Adipose tissue (tissue), 3 donors: ENCODE measurements at places on chromosomes 6 and 20. TPM values are rescaled to one million over a fixed set of nuclear protein-coding genes. Genes with fewer than 3 reads are reported as not detected.

The CST2 gene
- not detected for polyA plus RNA-seq

The MOG gene
- polyA plus RNA-seq, result not detected

The ASF1A gene
- polyA plus RNA-seq, result 6.4 TPM

The MMP24 gene
- polyA plus RNA-seq, result 4.0 TPM

The C6orf52 gene
- polyA plus RNA-seq, result 0.65 TPM

The PTGIS gene
- 79.7 TPM for polyA plus RNA-seq

The ZHX3 gene
- polyA plus RNA-seq, result 25.0 TPM

The C4B gene
- polyA plus RNA-seq, result 93.8 TPM

The FBXO5 gene
- polyA plus RNA-seq, result 2.7 TPM

The MYH7B gene
- polyA plus RNA-seq, result 3.1 TPM

The CYP39A1 gene
- 1.7 TPM for polyA plus RNA-seq

The ENTPD6 gene
- polyA plus RNA-seq, result 47.8 TPM

The CST3 gene
- polyA plus RNA-seq, result 1,352 TPM

The RUNX2 gene
- polyA plus RNA-seq, result 0.13 TPM

The SNAP25 gene
- polyA plus RNA-seq, result 0.46 TPM

The ULBP1 gene
- polyA plus RNA-seq, result 0.22 TPM

The SLC2A10 gene
- polyA plus RNA-seq, result 6.7 TPM

The FAM209B gene
- polyA plus RNA-seq, result not detected

The COL11A2 gene
- polyA plus RNA-seq, result 0.88 TPM

The ZBTB12 gene
- 2.2 TPM for polyA plus RNA-seq

The IRF4 gene
- polyA plus RNA-seq, result 1.3 TPM

The SUMO4 gene
- polyA plus RNA-seq, result not detected

The HMGN3 gene
- 85.5 TPM for polyA plus RNA-seq

The NFS1 gene
- 17.6 TPM for polyA plus RNA-seq

The CDKAL1 gene
- 2.9 TPM for polyA plus RNA-seq

The KCNK16 gene
- polyA plus RNA-seq, result not detected
